ENCODE measurements at places on chromosomes 2 and 18. TPM values are rescaled to one million over a fixed set of nuclear protein-coding genes. Genes with fewer than 3 reads are reported as not detected.

Gene CD207
- total RNA-seq: not detected

Gene RMDN2
- 8.4 TPM for total RNA-seq

Gene TUBB6
- 878 TPM for total RNA-seq

Gene DTNA
- 9.0 TPM for total RNA-seq

Gene NFE2L2
- 48.0 TPM for total RNA-seq

Gene YES1
- total RNA-seq: 64.5 TPM

Gene NAT8
- not detected for total RNA-seq
